GM23338 (cell line): ENCODE measurements at places on chromosomes 2 and 18. TPM values are rescaled to one million over a fixed set of nuclear protein-coding genes. Genes with fewer than 3 reads are reported as not detected.

GRCh38 chr2:131567891-131568290, 40.2 kb downstream of the CCDC74A start:
- no peak for DNase-seq

DNA sequence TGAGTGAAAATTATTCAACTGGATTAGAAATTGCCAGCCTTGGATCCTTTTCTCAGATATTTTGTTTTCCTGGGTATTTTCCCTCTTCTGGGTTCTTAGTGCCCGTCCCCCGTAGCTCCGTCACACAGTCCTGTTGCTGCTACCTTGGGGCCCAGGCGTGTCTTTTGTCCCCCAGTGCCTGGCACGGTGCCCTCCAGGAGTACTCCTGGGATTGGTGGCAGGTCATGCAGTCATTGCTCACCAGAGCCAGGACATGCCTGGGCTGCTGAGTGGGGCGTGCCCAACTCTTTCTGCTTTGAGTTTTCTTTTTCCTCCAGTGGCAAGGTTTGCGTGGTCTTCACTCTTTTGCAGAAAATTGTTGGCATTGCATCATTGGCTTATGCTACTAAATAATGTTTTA, 275.2 kb downstream of the AGAP1 start:
- DNase-seq: no peak

GRCh38 chr18:8322486-8322885, 286.8 kb upstream of the RAB12 start:
- DNase-seq: no peak

GRCh38 chr2:197309691-197310231, 819 bp downstream of the ANKRD44 start:
- DNase-seq: peak; percentile 63

- DNase-seq: no peak
Measured at GRCh38 chr2:173903601-173904394, 61.4 kb downstream of the SP3 start.

DNA sequence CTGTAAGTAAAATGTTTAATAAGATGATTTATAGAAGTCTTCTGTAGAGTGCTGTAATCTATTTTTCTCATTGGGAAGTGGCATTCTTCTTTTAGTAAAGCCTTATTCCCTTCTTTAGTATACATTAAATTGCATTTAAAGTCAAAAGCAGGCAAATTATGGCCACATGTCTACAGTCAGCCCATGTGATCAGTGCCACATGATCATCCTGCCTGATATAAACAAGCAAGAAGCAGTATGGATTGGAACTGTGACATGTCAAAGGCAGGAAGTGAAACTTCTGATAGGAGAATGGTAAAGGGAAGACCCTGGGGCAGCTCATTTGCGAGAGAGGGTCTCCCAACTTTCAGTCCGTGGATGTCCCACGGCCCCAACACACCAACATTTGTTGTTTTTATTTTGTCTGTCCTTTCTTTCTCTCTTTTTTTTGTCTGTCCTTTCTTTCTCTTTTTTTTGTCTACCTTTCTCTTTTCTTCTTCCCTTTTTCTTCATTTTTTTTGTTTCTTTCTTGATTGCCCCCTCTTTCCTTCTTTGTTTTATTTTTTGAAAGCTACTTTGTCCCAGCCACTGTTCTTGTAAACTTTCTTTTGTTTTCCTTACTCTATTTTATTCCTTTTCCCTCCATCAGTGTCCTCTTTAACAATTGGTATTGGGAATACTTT, 154.9 kb downstream of the DTNA start:
- DNase-seq: no peak

GRCh38 chr2:216315802-216316603, 56.3 kb downstream of the MARCHF4 start:
- DNase-seq: peak; percentile 24

DNA sequence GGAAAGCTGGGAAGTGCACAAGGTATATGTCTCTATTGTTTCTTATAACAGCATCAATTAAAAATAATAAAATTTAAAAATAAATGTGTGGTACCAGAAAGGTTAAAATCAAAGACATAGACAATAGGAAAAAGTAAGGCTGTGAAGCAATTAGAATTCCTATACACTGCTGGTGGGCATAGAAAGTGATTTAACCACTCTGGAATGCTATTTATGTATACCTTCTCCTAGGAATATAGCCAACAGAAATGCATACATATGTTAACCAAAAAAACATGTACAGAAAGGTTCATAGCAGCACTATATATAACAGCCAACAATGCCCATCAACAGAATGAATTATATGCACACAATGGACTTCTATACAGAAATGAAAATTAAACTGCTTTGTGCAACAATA, 43.0 kb downstream of the WDSUB1 start:
- no peak for DNase-seq

DNA sequence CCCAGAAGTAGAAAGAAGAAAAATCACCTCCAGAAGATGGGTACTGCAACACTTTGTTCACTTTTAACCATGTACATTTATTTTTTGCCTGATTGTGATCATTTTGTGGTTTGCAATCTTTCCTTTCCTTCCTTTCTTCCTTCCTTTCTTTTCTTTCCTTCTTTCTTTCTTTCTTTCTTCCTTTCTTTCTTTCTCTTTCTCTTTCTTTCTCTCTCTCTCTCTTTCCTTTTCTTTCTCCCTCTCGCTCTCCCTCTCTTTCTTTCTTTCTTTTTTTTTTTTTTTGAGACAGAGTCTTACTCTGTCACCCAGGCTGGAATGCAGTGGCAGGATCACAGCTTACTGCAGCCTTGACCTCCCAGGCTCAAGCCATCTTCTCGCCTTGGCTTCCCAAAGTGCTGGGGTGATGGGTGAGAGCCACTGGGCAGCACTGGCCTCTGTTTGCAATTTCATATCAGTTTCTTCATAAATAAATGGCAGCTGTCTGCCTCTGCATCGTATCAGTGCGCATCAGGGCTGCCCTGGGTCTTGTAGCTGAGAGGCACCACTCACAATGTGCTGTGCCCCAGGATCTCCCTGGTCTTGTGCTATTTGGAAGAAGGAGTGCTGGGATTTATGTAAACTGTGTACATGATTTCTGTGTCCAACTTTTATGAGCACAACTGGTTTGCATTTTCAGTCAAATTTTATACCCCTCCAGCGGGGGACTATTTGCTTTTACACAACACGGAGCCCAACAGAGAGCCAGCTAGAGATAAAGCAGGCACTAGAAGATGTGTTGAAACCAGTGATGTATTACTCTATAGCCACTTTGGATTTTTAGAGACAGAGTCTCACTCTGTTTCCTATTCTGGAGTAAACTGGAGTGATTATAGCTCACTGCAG, 6.9 kb upstream of the LIMS2 start:
- no peak for DNase-seq

DNA sequence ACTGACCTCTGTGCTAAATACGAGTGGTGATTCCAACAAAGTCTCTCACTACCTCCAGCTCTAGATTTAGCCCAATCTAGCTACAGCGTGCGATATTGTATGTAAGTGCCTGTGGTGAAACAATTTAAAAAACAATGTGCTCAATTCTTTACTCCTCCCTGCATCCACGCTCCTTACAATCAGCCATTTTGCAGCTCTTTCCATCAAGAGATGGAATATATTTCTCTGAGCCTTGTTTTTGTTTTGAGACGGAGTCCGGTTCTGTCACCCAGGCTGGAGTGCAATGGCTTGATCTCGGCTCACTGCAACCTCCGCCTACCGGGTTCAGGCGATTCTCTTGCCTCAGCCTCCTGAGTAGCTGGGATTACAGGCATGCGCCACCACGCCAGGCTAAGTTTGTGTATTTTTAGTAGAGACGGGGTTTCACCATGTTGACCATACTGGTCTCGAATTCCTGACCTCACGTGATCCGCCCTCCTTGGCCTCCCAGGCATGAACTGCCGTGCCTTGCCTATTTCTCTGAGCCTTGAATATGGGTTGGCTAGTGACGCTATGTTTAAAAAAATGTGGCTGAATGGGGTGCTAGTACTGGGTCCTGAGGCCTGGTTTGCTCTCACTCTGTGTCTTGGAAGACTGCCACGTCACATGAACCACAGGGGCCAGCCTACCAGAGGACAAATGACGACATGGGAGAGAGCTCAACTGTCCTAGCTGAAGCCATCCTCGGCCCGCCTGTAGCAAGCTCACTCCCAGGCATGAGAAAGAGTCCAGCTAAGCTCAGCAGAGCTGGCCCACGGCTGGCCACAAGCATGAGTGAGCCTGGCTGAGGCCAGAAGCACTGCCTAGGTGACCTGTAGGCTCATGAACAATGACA, 14.8 kb downstream of the WDFY1 start:
- DNase-seq: peak; percentile 31

GRCh38 chr18:77052983-77053309, 79.6 kb downstream of the MBP start:
- no peak for DNase-seq

- no peak for DNase-seq
Measured at GRCh38 chr18:10518595-10519255, 7.1 kb upstream of the NAPG start.

- DNase-seq: no peak
Measured at GRCh38 chr18:58025733-58026132, 18.3 kb upstream of the NEDD4L start.

- no peak for DNase-seq
Measured at GRCh38 chr2:107777974-107778373, 48.7 kb upstream of the RGPD4 start.

GRCh38 chr2:15779381-15780041, 160.8 kb upstream of the MYCN start:
- no peak for DNase-seq

GRCh38 chr2:153072077-153072476, 353.7 kb downstream of the ARL6IP6 start:
- peak; percentile 18 for DNase-seq

DNA sequence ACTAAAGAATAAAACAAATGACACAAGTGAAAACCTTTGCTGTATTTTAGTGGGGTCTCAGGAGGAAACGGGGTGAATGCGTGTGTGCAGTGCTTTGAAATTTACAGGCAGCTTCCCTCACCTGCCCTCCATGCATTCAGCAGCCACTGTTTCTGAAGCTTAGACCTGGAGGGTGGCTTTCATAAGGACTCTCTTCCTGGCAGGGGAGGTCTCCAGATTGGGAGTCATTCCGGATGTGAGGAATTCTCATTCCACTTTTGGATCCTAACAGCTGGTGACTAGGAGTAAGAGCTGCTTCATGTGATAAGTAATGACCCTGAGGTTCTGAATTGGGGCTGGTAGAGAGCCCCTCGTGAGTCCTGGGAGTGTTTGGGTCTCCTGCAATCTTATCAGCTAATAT, 192.5 kb downstream of the SH3BP4 start:
- no peak for DNase-seq

The VIT gene
- not detected in 2 replicates for polyA plus RNA-seq

The UGT1A8 gene
- not detected in 2 replicates for polyA plus RNA-seq

The SCN9A gene
- polyA plus RNA-seq: 8.1 and 9.5 TPM in 2 replicates

The MROH2A gene
- polyA plus RNA-seq: not detected in 2 replicates

The BMP10 gene
- polyA plus RNA-seq: not detected in 2 replicates

The UPP2 gene
- not detected in 2 replicates for polyA plus RNA-seq

The ANKRD30BL gene
- polyA plus RNA-seq: 0.23 and 0.26 TPM in 2 replicates

The IL1RL1 gene
- not detected in 2 replicates for polyA plus RNA-seq

The KCMF1 gene
- polyA plus RNA-seq: 29.3 and 39.4 TPM in 2 replicates

The RGPD5 gene
- polyA plus RNA-seq: 4.3 and 7.3 TPM in 2 replicates
